ENCODE measurements at places on chromosomes 1 and 21.
A peak's percentile ranks its signal among the peaks of the same experiment; 100 is the strongest.

GRCh38 chr1:171869097-171869496 lies 27.8 kb downstream of the DNM3 start:
- DNase-seq: peak; percentile 47

DNA sequence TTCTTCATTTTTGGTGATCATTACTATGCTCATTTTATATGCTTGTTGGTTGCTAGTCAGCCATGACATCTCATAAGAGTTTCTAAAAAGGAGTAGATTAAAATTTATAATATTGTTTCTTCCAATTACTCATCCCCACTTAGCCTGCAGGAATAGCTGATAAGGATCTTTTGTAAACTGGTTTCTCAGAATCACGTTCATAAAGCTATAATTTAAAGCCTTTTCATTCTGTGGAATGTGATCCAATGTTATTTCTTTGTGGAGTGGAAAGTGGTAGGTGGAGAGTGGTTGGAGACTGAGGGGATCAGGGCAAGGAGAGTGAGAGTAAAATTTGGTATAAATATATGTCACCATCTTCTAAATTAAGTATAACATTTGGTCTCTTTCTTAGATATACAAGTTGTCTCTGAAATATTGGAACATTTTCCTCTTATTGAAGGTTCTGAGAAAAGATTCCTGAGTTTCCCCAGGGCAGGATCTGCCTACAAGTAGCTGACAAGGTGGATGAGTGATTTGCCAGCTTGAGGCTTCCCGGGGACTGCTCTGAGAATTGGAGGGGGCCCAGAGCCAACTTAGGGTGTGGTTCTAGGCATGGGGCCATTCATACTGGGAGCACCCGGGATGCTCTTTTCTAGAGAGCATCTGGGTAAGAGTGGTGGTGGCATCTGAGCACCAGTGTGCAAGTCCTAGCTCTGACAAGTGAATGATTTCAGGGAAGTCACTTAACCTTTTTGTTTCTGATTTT lies 116.4 kb downstream of the TBX19 start:
- no peak for DNase-seq

DNA sequence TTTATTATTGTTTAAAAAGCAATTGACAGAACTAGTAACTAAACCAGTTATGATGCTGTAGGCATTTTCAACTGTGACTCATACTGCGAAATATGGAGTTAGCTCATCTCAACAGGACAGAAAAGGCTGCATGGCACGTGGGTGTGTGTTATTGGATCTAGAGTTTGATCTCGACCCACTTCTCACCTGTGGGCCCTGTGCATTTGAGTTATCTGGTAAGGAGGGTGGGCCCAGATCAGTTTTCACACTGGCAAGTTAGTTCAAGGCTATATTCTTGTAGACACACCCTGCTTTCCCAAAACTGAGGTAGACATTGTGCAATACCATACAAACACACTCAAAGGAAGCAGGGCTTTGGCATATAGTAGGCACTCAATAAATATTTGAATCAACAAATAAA lies 71.3 kb upstream of the PRDX6 start:
- no peak for DNase-seq

GRCh38 chr1:231313661-231314060 lies 24.0 kb downstream of the EXOC8 start:
- no peak for DNase-seq

GRCh38 chr1:227440182-227440581 lies 121.9 kb upstream of the CDC42BPA start:
- DNase-seq: no peak

- DNase-seq: no peak
Measured at GRCh38 chr1:113669988-113670387, 89.3 kb downstream of the PHTF1 start.

- DNase-seq: no peak
Measured at GRCh38 chr21:44987301-44987885, 47.6 kb downstream of the SLX9 start.

DNA sequence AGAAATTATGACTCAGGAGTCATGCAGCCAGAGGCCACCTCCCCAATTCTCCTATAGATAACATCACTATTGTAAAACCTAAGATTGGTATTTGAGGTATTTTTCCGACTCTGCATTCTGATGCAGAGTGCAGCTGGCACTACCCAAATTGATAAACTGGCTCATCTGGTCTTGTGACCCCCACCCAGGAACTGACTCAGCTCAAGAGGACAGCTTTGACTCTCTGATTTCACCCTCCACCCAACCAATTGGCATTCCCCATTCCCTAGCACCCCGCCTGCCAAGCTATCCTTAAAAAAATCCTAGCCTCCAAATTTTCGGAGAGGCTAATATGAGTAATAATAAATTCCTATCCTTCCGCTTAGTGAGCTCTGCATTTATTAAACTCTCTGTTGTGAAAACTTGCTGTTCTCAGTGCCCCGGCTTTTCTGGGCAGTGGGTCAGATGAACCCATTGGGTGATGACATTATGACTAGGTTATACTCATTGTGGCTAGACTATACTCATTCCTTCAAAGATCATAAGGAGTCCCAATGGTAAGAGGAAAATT lies 39.4 kb upstream of the EPS15 start:
- no peak for DNase-seq

DNA sequence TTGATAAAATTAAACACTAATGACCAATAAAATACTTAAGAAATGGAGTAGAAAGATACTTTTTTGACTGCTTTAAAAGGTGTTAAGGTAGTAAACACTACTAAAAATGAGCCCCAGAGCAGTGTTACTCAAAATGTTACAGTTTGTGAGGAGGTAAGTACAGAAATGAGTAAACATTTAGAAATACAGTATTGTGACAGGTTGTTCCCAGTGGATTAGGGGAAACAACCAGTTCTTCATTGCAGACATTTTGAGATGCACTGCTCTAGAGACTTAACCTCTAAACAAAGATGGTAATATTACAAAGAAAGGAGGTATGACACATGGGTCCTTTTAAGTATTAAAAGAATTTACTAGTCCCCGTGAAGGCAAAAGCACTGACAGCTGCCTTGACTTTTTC lies 12.7 kb downstream of the DHX9 start:
- DNase-seq: no peak

- no peak for DNase-seq
Measured at GRCh38 chr21:44354001-44354405, 582 bp downstream of the TRPM2 start.

DNA sequence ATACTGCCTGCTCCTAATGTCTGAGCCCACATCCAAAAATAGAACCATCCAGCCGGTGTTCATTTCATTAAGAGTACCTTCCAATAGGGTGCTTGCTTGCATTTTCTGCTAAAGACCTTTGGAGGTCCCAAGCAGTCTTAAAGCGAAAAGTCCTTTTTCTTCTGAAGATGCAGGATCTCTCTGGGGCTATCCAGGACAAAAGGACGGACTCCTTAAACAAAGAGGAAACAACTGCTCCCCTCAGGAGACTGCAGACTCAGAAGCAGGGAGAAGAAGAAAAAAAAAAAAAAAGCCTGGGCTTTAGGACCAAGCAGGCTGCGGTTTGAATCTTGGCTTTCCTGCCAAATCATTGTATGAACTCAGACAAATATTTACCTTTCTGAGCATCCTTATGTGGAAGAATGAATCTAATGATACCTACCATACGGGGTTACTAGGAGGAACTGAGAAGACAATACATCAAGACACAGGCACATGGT lies 204.0 kb downstream of the PLPP3 start:
- peak; percentile 41 for DNase-seq

DNA sequence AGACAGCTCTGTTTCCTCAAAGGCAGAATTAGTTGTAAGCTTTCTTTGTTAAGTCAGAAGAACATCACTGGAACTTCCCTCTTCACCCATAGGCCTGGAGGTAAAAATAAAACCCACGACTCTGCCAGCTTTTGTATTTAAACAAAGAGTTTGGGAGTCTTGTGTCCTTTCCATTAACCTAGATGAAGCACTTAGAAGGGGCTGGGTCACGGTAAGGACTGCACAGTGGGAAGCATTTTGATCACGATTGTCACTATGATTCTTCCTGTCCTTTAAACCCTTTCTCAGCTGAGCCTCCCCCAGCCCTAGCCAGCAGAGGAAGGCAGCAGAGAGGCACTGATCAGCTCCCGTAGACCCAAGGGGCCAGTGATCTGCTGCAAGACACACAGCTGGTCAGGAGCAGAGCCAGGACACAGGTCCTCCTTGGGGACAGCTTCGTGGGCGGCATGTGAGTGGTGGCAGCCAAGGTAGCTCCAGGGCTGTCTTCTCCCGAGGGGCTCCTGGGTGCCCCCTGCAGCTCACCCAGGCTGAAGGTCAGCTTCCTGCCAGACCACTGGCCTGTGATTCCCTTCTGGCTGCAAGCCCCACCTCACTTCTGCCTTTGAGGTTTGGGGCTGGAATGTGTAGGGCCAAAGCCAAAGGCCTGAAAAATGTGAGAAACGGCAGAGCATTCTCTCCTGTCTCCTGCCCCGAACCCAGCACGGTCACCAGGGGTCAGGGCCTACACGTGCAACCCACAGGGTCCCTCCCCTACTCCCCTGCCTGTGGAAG lies 4.0 kb upstream of the LAPTM5 start:
- peak; percentile 67 for DNase-seq

DNA sequence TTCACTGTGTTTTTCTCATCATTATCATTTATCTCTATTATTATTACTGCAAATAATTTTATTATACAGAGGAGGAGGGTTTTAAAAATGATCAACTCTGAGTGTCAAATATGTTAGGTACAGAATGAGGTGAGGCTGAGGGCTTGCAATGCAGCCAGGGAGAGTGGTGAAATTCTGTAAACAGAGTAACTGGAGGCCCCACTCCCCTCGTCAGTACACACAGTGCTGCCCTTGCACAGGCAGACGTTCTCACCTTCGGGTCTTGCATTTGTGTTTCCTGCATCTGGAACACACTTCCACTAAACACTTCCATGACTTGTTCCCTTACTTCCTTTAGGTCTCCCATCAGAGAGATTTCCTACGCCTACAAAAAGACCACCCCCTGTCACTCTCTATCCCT lies 24.3 kb upstream of the COA6 start:
- DNase-seq: no peak

GRCh38 chr21:37665230-37666024 lies 250.8 kb downstream of the KCNJ6 start:
- DNase-seq: no peak

GRCh38 chr1:161763522-161764098 lies 2.5 kb upstream of the ATF6 start:
- no peak for DNase-seq

- no peak for DNase-seq
Measured at GRCh38 chr1:230707732-230708630, 5.9 kb downstream of the AGT start.

DNA sequence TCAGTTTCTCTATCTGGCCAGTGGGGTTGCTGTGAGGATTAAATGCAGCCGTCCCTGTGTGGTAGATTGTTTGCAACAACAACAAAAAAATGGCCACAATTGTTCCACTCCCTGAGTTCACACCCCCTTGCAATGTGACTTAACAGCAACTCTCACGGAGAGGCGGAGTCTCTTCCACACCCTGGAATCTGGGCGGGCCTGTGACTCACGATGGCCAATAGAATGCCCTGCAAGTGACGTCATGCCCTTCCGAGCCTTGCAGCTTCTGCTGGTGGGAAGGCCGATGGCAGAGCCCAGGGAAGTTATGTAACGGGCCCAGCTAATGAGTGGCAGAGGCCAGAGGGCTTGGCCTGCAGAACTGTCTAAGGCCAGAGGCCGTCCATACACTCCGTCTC lies 87.9 kb downstream of the RIPK4 start:
- DNase-seq: peak; percentile 92

GRCh38 chr21:38448671-38449385 lies 49.4 kb downstream of the ERG start:
- no peak for DNase-seq

- DNase-seq: no peak
Measured at GRCh38 chr1:216742625-216743024, 19.4 kb upstream of the ESRRG start.

DNA sequence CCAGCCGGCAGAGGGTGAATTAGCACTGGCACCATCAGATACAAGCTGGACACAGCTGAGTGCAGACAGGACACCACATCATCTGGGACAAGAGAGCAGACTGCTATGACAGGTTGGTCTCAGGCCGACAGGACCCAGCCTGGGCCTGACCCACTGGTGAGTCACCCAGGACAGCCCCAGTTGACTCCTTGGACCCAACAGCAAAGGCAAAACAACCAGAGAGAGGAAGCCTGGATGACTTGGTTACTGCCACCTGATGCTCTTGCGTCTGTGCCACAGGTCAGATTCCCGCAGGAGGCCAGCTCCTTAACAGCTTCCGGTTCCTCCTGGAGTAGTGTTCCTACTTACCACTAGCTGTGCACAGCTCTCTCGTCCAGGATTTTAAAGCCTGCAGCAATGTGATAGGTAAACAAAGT lies 18.5 kb downstream of the CCN1 start:
- no peak for DNase-seq

DNA sequence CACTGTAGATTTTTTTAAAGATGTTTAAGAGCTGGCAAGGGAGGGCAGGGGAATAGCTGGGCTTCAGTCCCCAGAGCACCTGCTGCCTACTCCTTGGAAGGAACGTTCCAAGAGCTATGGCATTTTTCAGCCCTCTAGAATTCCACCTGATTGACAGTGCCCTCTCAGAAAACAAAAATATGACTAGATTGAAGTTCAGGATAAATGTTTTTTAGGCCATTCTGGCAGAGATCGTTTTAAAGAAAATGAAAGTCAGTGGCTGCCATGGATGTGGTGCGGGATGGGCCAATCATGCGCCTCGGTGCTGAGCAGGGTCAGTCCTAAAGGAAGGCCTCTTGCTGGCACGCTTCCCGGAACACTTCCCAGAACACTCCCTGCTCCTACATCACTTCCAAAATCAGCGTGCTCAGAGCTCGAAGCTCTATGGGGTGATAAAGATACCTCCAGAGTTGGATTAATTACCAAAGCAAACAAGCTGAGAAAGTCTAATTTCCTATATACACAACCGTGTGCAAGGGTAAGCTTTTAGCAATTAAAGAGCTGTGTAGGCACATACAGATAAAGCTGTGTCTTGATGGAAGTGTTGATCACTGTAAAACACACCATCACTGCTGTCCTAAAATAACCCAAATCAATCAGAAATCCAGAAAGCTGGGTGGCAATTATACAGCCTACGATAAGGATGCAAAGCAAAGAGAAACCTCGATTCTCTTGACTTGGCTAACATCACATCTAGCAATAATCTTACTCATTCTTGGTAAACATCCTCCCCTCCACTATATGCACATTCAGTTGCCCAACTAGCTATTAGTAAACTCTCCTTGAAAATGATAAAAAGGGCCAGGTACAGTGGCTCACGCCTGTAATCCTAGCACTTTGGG lies 34.6 kb downstream of the TGFBR3 start:
- DNase-seq: peak; percentile 93

DNA sequence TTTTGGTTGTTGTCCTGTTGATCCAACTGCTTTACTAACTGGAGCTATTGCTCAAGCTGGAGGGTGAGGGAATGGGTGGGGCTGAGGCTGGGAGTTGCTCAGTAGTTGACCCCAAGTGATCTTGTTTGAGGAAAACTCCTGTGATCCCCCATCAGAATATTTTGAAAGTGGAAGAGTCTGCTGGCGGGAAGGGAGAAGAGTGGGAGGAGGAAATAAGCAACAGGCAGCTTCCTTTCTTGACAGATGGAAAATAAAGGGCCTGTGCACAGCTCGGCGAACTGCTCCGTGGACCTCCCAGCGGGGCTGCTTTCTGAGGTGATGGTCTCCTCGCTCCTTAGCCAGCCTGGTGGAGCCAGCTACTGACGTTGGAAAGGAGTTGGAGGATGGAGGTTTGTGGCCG lies 199.1 kb upstream of the LMO4 start:
- peak; percentile 35 for DNase-seq

- DNase-seq: no peak
Measured at GRCh38 chr21:16620786-16621320, 891.1 kb downstream of the USP25 start.

- DNase-seq: peak; percentile 30
Measured at GRCh38 chr1:81920245-81920740, 119.6 kb downstream of the ADGRL2 start.

Measured in femur (tissue), 1 donor.